ENCODE measurements at places on chromosomes 7 and 10.

DNA sequence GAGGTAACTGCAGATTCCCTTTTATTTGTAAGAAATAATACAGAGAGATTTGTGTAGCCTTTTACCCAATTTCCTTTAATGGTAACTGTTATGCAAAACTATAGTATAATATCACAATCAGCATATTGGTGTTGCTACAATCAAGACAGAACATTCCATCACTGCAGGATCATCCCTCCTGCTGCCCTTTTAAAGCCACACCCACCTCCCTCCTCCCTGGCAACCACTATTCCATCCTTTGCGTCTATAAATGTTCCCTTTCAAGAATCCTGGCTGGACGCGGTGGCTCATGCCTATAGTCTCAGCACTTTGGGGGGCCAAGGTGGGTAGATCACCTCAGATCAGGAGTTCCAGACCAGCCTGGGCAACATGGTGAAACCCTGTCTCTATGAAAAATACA is 13.2 kb downstream of the ACBD7 start:
- no peak for DNase-seq

DNA sequence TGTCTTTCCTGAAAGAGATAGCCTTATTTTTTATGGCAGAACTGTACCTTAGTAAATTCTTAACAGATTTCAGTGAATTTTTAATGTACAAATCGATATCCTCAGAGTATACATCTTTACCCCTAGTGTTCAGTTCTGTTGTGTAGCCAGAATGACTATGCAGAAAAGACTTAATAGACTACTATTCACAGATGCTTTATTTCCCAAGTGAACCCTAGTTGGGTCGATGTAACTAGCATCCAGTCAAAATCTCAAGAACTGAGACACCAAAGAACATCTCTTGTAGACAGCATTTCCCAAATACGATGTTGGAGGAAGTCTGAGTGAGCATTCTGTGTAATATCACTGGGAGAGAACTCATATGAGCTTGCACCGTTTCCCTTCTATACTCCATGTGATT is 1.5 kb downstream of the AKR1C3 start:
- DNase-seq, result no peak

- no peak for DNase-seq
Observed at GRCh38 chr7:64558781-64559180, 4.1 kb downstream of the ZNF680 start.

- DNase-seq, result peak; percentile 61
Observed at GRCh38 chr7:35985126-35985754, 167.8 kb upstream of the EEPD1 start.

DNA sequence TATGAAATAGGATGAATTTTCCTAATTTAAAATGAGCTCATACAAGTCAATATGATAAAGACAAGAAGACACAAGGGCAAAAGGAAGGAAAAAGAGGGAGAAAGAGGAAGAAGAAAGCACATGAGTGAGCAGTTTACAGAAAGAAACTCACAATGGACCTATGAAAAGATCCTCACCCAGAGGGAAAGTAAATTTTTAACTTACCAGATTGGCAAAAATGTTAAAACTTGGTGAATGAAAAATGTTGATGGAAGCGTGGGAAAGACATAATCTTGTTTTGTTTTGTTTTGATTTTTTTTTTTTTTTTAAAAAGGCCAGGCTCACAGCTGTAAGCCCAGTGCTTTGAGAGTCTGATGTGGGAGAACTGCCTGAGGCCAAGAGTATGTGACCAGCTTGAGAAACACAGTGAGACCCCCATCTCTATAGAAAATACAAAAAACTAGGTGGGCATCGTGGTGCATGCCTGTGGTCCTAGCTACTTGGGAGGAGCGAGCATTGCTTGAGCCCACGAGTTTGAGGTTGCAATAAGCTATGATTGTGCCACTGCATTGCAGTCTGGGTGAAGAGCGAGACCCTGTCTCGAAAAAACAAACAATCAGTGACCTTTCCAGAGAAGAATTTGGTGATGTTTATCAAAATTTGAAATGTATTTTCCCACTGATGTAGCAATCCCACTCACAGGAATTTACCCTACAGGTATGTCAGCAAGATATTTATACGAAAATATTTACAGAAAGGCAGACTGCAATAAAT is 152.9 kb upstream of the ASAH2 start:
- DNase-seq, result no peak

DNA sequence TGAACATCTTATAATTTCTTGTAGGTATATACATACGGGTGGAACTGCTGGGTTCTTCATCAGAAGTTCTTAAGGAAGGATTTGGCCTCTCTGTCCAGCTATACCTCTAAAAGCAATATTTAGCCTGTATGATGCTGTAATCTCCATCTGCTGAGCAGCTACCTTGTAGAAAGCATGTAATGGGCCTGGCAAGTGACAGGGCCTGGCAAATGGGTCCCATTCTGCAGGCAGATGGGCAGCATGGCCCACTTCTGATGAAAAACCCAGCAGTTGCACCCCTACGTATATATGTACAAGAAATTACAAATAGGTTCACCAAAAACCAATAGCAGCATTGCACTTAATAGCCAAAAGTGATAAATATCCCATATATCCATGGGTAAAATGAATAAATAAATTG is 9.0 kb downstream of the PLPP4 start:
- no peak for DNase-seq

GRCh38 chr10:26805567-26806245 is 55.1 kb downstream of the ABI1 start:
- no peak for DNase-seq

DNA sequence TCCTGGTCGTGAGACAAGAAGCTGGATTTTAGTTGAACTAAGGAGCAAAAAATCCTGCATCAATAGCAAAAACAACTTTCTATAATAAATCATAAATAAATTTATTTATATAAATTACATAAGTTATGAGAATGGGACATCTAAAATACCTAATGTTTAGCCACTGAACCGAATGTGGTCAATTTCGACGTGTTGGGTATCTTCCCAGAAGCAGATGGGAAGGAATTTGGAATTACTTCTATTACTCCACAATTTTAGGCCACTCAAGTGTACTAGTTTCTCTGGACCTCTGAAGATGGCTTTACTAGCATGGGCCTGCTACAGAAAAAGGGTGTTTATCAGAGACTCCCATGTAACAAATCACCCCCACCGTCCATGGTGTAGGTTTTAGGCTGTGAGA is 172.0 kb downstream of the PRPF18 start:
- DNase-seq, result no peak

DNA sequence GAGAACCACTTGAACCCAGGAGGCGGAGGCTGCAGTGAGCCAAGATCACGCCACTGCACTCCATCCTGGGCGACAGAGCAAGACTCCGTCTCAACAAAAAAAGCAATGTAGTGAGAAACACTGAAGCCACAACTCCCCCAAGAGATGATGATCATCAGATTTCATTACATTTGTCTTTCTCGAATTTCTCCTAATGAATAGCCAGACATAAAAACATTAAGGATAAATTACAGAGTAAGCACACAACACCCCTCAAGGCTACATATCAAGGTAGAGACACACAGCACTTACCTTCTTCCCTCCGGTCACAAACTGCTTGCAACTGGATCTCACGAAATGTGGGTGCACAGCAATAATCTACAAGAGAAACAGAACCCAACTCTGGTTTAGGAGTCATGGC is 91.5 kb downstream of the VPS41 start:
- DNase-seq, result no peak

- no peak for DNase-seq
Observed at GRCh38 chr7:122887198-122887597, 938 bp upstream of the CADPS2 start.

DNA sequence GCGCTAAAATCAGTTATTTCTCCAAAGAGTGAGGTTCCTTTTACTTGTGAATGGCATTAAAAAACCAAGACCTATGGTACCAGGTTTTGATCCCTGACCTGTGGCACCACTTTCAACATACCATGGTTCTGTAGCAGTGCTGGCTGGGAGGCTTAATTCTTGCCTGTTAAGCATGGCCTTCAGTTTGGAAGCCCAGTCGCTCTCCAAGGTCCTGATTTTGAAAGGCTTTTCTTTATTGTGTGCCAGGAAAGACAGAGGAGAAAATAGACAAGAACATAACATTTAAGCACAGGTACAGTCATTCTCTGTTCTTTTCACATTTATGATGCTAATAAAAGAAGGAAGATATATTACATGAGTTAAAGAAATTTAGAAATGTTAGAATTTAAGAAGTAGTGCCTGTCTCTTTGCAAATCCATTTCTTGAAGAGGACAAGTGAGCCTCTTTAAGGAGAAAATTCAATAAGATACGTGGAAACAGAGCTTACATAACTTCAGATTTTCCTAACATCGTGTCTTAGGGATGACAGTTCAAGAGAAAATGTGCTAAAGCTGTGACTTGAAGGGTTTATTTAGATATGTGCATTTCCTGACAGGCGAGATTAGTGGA is 357.6 kb downstream of the DPP6 start:
- no peak for DNase-seq

- DNase-seq, result no peak
Observed at GRCh38 chr7:150945171-150945852, 32.8 kb downstream of the KCNH2 start.

- no peak for DNase-seq
Observed at GRCh38 chr7:87935384-87935706, 1.3 kb downstream of the ADAM22 start.

DNA sequence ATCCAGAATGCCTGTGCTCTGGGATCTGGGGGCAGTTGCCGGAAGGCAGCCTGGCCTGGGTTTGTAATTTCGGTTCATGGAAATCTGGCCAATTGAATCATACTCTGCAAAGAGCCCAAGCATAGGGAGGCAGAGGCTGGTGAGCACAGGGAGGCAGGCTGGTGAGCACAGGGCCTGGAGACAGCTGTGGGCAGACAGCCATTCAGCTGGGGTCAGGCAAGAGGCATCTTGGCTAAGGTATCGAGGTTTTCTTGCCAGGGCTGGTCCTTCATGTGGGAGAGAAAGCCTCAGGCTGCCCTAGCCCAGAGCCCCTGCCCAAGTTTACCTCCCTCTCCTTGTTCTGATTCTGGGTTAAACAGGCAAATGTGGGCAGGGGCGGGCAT is 63.7 kb upstream of the BAIAP2L1 start:
- DNase-seq, result no peak

- DNase-seq, result no peak
Observed at GRCh38 chr10:79397051-79397450, 48.4 kb downstream of the ZCCHC24 start.

GRCh38 chr10:124231168-124232155 is 138.1 kb upstream of the CHST15 start:
- no peak for DNase-seq

GRCh38 chr7:149021725-149022062 is 6.6 kb downstream of the PDIA4 start:
- no peak for DNase-seq

DNA sequence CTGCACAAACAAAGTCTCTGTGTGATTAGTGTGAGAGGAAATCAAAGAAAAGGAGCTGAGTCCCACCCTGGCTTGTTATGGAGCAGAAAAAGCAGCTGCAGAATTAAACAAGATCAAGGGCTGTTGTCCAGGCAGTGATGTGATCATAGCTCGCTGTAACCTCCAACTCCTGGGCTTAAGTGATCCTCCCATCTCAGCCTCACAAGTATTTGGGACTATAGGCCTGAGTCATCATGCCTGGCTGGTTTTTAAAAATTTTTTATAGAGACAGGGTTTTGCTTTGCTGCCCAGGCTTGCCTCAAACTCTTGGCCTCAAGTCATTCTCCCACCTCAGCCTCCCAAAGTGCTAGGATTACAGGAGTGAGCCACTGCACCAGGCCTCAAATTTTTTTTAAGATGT is 88.9 kb downstream of the IPMK start:
- DNase-seq, result no peak

GRCh38 chr7:157009778-157010587 is 480 bp downstream of the MNX1 start:
- DNase-seq, result no peak

DNA sequence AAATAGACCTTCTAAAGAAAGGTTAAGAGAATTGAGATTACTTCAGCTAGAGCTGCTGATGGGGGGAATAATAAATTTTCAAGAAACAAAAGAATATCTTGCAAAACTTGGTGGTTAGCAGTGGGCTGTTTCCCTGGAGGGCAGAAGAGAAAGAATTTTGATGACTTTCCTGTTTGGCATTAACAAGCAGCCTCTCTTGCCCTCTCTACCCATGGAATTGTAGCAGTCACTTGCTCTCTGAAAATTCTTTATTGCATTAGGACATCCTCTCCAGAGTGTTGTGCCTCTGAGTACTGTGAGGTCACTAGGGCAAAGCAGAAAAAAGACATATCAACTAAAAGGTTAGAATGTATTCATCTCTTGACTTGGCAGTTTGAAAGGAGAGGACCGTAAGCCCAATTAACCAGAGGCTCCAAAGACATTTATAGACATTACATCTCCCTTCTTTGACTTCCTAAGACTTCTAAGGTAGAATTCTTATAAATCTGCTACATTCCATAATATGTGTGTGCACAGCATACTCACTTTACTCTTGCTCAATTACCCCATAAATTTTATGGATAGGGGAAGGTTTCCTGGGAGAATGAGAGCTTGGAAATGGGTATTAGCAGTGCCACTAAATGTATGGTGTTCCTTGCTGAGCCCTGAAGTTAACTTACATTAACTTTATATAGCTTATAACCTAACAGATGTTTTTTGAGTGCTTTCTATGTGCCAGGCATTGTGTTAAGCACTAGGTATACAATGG is 215.3 kb downstream of the KIF20B start:
- DNase-seq, result no peak

- DNase-seq, result no peak
Observed at GRCh38 chr7:103944230-103944900, 45.1 kb downstream of the RELN start.

DNA sequence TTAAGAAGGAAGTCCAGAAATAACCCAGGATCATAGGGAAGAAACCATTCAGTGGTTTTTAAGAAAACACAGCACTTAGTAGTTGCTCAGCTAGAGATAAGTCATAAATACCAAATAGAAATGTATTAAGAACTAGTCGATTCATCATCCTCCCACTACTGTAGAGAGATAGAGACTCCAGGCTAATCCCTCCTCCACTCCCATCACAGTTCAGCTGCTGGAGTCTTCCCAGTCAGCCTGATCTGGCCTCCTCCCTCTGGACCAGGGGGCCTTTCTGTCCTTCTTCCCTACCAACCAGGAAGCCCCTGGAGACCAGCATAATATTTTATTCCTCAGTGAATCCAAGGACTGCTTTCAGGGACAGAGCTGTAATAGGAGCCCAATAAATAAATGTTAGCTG is 294.1 kb upstream of the YAE1 start:
- DNase-seq, result no peak

GRCh38 chr7:55130395-55131141 is 111.8 kb downstream of the EGFR start:
- no peak for DNase-seq

DNA sequence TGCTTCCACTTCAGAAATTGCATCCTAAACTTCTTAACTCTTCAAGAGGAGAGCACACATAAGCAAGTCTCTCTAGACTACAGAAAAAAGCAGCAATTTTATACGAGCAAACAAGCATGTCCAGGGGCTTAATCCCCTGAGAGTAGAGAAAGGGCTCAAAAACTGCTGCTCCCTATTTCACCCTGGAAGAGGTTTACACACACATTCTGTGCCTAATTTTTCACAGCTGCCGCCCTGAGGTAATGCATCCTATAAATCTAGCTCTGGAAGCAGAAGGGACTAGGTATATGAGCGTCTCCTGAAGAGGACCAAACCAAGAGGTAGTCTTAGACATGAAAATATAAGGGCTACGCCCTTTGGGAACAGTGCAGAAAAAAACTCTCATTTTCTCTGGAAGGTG is 73.1 kb downstream of the CRPPA start:
- no peak for DNase-seq

Data from stimulated activated CD8-positive, alpha-beta memory T cell treated with anti-CD3 and anti-CD28 coated beads, Interleukin-7, amount 100 ng/mL, for 1 hour (primary cell).